Adrenal gland (tissue), 19 donors: ENCODE measurements at places on chromosomes 4 and X. TPM values are rescaled to one million over a fixed set of nuclear protein-coding genes. Genes with fewer than 3 reads are reported as not detected.

DNA sequence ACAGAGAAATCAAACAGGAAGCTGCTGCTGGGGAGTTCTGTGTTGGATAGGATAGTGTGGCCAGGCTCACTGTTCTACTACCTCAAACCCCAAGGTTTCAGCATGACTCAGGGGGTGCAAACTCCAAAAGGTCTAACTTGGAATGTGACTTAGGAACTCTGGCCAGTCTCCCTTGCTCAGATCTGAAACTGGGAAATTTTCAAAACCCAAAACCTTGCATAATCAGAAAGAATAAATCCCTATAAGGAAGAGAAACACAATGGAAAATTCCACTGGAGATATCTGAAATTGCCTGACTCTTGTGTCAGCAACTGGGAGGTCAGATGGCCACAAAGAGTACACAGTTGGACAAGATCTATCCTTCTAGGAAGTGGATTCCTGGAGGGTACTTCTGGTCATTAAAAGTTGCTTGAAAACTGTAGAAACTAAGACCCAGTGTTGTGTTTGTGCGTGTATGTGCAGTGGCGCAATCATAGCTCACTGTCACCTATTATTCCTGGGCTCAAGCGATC lies 58.0 kb downstream of the PPEF2 start:
- DNase-seq = peak; percentile 47

- peak; percentile 62 for DNase-seq
Measured at GRCh38 chr4:153207567-153207966, 3.3 kb downstream of the TRIM2 start.

The XAGE1A gene
- not detected for polyA plus RNA-seq

The GPC4 gene
- polyA plus RNA-seq = 3.2 TPM

The PABPC1L2A gene
- polyA plus RNA-seq = 1.1 TPM

DNA sequence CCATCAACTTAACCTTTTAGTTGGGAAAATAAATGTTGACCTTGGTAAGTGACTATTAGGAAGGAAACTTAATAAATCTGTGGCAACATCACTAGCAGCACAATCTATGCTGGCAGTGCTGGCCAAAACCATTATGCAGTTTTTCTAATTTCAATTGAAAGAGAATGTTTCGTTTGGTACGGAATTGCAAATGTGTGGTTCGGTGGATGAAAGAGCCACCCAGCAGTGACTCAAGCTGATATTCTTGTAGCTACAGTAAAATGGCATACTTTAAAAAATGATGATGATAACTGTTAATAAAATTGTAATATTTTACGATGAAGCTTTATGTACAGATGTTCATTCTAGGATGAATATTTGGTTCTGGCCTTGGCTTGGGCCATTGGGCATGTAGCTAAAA lies 40.7 kb upstream of the AP1S2 start:
- no peak for DNase-seq

The SSX2B gene
- polyA plus RNA-seq = not detected

DNA sequence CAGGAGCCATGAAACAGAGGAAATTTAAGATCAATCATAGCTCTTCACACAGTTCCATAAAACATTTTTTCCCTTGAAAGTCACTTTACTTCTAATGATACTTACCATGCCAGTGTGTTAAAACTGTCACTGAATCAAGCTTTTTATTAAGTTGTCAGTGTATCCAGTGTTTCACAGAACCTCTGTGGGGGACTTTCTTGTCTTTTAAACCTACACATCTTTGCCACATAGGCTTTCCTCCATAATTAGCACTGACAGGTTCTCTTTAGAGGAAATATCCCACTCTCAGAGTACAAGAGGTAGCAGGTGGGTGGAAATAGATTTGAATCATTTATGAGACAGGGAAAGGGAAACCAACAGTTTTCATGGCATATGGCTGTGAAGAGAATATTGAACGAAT lies 25.8 kb upstream of the DYNLT3 start:
- no peak for DNase-seq

- DNase-seq = no peak
Measured at GRCh38 chr4:184280591-184281071, 63.0 kb upstream of the ENPP6 start.

DNA sequence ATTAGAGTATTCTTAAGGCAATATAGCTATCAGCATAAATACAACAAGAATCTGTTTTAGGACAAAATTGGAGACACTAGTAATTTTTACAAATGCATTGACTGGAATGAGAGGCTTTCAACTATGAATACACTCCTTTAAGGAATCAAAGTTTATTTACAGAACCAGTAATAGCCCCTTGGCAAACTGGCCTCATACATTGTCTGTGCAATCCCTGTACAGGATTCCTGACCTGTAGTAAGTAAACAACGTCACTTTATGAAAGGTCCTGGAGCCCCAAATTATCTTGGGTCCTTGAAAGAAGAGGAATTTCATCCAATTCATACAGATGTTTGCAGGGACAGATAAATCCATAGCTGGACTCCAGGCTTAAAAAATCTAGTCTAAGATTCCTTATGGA lies 25.4 kb upstream of the CXCL3 start:
- no peak for DNase-seq

The GPR50 gene
- polyA plus RNA-seq = 0.40 TPM

The ARHGAP24 gene
- 2.2 TPM for polyA plus RNA-seq

DNA sequence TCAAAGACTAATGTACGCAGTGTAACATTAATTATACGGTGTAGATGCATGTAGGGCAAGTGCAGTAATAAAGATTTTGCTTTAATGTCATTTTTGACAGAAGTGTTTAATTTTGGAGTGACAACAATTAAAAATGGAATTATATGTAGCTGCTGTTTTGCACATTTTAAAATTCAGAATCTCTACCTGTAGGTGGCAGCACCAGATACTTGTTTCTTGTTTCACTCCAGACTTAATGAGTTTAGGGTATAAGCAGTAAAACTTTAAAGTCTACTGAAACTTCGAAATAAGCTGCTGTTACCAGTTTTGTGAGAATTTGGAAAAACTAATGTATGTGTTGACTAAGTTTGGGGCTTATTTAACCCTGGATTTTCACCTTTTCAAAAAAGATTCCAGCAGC lies 144.9 kb downstream of the POLA1 start:
- DNase-seq = peak; percentile 25

GRCh38 chr4:140277576-140277975 lies 95.9 kb upstream of the SCOC start:
- no peak for DNase-seq

DNA sequence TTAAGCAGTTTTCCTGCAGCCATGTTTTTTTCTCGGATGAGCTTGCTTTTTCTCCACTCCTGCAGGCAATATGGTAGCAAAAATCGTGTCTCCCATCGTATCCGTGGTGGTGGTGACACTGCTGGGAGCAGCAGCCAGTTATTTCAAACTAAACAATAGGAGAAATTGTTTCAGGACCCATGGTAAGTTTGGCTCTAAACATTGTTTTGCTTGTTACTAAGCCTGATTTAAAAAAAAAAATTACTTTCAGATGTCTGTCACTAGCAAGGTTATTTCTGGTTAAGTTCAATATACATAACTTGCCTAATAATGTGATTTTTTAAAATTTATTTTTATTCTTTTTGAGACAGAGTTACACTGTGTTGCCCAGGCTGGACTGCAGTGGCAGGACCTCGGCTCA lies 17.5 kb upstream of the GYG2 start:
- no peak for DNase-seq

The TMEM31 gene
- polyA plus RNA-seq = 0.48 TPM

GRCh38 chr4:157994863-157995262 lies 178.0 kb downstream of the GASK1B start:
- DNase-seq = no peak

GRCh38 chrX:1196436-1196835 lies 16.0 kb downstream of the CRLF2 start:
- no peak for DNase-seq

DNA sequence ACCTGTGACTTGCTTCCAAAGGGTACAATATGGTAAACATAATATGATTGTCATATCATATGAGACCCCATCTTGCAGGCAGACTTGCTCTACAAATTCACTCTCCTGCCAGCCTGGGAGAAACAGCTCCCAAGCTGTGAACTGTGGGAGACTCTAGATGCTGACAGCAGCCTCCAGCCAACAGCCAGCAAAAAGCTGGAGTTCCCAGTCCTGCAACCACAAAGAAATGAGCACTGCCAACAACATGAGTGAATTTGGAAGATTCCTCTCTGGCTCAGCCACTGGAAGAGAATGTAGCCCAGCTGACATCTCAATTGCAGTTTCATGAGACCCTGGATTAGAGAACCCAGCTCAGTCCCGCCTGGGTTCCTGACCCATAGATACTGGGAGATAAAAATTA lies 145.4 kb downstream of the QDPR start:
- no peak for DNase-seq

DNA sequence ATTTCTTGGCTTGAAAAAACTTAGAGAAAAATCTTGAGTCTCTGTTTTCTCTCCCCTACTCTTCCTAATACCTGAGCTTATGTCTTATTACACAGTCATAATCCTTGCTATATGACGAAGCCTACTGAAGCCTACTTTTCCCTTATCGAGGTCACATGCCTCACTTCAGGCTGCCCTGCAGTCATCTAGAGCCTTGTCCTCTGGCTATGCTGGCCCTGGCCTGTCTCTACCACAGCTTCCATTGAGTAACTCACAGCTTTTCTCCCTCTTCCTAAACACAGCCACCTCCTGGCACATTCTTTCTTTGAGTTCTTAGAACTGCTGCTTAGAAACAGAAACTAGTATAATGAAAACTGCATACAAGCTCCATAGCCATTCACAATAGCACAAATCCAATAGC lies 1698.3 kb downstream of the STIM2 start:
- no peak for DNase-seq

The RENBP gene
- polyA plus RNA-seq = 69.6 TPM

GRCh38 chr4:2789793-2790582 lies 2.9 kb upstream of the SH3BP2 start:
- no peak for DNase-seq

The TLR10 gene
- polyA plus RNA-seq = 0.40 TPM

- DNase-seq = no peak
Measured at GRCh38 chr4:55568905-55569504, 22.3 kb upstream of the CLOCK start.

GRCh38 chr4:6634746-6635145 lies 5.7 kb upstream of the MRFAP1 start:
- no peak for DNase-seq

The MAML3 gene
- 7.3 TPM for polyA plus RNA-seq

The ANXA3 gene
- 9.2 TPM for polyA plus RNA-seq

DNA sequence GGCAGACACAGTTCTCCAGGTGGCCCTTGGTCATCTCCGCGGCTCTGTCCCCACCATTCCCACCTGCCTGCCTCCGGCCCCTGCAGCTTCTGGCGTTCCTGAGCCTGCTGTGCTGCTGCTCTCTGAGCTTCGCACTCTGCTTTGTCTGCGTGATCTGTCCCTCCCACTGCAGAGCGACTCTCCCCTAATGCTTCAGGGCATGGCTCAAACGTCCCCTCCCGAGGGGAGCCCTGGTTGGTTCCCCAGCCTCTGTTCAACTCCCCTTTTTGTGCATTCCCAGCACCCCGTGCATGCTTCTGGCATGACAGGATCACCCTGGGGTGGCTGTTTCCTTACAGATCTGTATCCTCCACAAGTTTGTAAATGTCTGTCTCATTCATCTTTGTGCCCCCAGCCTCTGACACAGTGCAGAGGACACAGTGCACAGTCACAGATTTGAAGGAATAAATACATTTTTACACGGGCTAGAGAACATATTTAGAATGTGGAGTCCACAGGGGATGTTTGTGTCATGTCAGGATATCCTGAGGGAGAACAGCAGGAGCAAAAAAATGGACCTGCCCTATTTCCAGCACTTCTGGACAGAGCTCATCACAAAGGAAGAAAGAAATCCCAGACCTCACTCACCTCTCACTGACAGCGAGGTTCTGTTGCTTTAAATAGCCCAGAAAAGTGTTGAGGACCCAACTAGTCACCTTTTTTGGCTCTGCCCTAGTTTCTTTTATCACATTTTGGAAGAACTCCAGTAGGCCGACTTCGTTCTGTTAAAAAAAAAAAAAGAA lies 72.6 kb downstream of the GATB start:
- no peak for DNase-seq

DNA sequence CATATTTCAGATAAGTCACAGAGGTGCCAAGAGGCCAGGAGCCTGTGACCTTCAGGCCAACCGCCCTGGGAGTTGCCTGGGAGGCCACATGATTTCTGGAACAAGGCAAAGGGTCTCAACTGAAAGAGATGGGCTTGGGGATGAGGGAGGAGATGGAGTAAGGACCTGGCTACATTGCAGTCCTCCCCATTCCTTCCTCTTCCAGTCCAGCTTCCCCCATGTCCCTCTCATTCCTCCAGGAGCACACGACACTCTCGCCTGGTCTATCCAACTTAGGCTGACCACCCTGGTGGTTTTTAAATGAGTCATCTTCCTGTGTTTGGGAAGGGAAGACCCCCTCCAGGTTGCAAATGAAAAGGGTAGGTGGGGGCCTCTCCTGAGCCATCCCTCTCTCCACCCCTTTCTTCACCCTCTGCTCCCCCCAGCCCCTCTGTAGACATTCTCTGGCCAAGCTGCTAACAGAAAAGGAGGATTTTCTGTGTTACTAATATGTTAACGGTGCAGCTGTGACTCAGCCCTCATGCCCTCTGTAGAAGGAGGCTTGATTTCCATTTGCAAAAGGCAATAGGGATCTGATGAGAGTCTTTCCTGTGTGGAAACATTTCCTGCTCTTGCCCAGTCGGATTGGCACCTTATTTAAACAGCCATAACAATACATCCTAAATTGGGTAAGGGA lies 79.2 kb downstream of the RTL5 start:
- no peak for DNase-seq

DNA sequence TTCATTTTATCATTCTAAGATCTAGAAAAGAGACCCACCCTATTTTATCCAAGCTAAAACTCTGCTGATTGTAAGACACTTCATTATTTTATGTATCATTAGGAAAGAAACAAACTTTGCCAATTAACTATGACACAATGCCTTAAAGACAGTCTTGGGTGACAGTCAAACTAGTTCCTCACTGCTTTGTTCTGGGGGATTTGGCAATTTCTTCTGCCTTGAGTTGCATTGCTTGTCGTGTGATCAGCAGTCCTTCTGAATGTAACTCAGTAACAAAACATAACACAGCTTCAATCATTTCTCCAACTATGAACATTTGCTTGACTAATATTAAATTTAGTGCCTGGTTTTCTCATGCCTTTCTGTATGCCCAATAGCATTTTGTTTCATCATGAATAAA lies 577.9 kb upstream of the DIPK2B start:
- no peak for DNase-seq
